ENCODE measurements at places on chromosomes 6 and 20.

DNA sequence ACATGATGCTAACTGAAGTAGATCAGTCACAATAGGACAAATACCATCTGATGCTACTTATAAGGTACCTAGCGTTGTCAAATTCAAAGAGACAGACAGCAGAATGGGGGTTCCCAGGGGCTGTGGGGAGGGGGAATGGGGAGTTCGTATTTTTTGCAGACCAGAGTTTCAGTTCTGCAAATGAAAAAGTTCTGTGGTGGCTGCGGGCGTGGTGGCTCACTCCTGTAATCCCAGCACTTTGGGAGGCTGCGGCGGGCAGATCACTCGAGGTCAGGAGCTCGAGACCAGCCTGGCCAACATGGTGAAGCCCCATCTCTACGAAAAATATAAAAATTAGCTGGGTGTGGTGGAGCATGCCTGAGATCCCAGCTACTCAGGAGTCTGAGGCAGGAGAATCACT is 68.1 kb downstream of the SLC22A23 start:
- DNase-seq = no peak

GRCh38 chr20:57148263-57148662 is 118.2 kb downstream of the BMP7 start:
- DNase-seq = no peak

- DNase-seq = no peak
These were observed 239.7 kb upstream of the GMDS start for GRCh38 chr6:2485116-2485515.

- no peak for DNase-seq
These were observed 85.3 kb upstream of the LY86 start for GRCh38 chr6:6503191-6503590.

DNA sequence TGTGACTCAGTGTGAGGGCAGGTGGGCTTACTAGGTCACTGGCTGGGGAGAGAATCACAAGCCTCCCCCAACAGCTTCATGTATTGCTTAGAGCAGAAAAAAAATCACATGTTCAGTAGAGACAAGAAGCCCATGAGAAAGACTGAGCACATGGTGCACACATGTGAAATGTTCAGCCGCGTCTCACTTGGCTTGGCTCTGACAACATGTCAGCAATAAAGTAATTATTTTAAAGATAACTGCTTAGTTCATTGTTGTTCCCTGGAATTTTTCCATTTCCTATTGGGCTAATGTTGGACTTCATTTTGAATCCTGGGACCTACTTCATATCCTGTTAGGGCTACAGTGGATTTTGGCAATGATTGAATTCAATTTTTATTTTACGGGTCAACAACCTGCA is 222.6 kb downstream of the C6orf118 start:
- no peak for DNase-seq

- no peak for DNase-seq
These were observed 81.7 kb upstream of the FRMD1 start for GRCh38 chr6:168160506-168161370.

DNA sequence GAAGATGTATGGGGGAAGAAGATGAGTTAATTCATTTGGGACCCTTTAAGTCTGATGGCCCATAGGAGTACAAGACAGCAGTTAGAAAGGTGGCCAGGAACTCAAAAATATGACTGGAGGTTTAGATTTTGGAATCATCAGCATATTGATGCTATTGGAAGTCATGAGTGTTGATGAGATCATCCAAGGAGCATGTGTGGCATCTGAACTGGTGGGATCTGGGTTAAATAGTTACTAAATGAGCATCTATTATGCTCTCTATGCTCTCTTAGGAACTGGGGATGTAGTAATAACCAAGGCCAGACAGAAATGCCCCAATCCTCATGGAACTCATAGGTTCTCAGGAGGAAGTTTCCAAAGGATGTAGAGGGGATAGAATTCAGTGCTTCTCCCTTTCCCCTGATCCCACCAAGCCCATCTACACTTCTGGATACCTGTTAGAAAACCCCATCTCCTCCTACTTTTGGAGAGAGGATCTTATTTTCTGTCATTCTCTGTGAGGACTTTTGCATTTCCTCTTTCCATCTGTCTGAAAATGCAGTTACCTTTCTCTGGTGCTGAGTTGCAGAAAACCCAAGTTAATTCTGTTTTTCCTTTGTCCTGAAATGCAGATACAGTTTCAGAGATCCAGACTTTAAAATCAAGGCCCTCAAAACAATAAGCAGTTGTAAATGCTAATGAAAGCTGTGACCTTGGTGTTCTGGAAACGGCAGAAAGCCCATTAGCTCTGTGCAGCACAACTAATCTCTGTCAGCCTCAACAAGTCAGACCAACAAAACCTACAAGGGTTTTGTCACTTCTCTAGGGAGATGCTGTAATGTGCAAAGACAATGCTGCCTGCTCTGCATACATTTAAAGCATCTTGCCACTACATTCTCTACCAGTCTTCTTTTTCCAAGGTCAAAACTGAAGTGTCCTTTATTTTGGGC is 65.8 kb downstream of the TBC1D7 start:
- no peak for DNase-seq

- no peak for DNase-seq
These were observed 148.5 kb downstream of the FOXC1 start for GRCh38 chr6:1758076-1758679.

- DNase-seq = no peak
These were observed 3.1 kb downstream of the FAM210B start for GRCh38 chr20:56361900-56362299.

- no peak for DNase-seq
These were observed 768.8 kb upstream of the SLC35B3 start for GRCh38 chr6:9204171-9204570.

DNA sequence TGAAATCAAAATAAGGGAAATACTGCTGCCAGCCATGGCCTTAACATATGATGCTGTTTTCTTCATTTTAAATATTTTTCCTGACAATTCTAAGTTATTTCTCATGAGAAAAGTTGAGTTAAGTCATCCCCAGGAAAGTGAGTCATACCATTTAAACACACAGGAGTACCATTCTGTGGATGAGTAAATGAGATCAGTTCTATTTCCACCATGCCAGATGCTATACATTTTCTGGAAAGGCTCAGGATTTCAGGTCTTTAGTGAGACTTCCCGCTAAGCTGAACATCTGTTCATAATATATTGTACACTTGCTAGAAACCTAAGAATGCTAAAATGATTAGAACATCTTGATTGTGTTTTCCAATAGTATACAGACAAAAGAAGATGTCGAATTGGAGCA is 256.2 kb upstream of the MANEA start:
- no peak for DNase-seq

DNA sequence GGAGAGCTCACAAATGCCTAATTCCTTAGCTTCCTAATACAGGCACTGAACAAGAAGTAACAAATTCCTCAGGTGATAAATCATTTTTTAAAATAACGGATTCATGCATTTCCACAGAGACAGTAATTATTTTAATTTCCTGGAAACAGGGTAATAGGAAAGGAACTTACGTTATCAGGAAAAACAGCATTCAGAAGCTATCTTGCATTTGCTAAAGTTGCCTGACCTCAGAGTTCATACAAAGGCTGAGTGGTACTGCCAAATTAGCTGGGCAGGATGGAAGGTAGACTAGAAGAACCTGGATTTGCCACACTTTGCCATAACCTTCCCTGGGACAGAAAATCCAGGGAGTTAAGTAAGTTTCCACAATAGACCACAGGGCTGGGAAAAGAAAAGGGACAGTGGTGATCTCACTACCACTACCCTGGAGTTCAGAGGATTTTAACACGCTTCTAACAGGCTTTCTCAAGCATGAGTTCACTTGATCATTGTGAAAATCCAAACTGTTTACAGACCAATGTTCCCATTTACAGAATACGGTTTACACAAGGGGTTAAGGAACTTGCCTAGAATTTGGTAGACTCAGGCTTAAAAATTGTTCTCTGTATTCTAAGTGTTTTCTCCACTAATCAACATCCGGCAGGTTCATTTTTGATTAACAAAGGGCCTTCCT is 57.0 kb downstream of the KIF13A start:
- DNase-seq = no peak

- DNase-seq = no peak
These were observed 48.9 kb upstream of the ENPP5 start for GRCh38 chr6:46219661-46220060.

DNA sequence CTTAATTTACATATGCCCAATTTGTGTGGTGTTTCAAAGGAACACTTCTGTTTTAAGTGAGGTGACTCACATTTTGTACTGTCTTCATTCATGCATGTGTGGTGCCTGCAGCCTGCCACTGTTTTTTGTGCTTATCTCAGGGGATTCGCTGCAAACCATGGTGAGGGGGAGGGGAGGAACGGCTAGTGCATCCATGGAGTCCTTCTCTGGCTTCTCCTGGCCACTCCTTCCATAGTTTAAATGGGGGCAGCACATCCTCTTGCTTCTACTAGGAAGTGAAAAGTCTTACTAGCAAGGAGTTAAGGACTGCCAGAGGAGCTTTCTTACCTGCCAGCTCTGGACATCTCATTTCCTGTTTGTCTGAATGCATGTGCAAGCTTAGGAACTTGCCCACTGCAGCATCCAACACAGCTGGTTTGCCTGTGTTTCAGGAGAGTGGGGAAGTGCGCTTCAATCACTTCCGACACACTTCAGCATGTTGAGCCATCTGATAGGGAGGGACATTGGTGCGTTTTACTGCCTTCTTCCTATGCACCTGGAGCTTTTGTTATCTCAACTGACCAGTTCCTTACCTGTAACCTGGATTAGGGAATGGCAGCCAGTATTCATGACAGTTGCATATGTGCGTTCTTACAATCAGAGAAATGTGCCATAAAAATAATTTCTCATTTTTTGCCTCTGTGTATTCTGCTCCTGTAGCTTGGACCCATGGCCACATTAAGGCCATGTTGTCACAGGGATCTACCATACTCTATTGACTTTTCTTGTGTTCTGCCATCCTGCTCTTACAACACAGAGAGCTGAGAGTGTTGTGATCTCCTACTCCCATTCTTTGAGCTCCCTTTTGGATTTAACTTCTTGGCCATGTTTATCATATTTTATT is 211.3 kb downstream of the ARID1B start:
- no peak for DNase-seq

DNA sequence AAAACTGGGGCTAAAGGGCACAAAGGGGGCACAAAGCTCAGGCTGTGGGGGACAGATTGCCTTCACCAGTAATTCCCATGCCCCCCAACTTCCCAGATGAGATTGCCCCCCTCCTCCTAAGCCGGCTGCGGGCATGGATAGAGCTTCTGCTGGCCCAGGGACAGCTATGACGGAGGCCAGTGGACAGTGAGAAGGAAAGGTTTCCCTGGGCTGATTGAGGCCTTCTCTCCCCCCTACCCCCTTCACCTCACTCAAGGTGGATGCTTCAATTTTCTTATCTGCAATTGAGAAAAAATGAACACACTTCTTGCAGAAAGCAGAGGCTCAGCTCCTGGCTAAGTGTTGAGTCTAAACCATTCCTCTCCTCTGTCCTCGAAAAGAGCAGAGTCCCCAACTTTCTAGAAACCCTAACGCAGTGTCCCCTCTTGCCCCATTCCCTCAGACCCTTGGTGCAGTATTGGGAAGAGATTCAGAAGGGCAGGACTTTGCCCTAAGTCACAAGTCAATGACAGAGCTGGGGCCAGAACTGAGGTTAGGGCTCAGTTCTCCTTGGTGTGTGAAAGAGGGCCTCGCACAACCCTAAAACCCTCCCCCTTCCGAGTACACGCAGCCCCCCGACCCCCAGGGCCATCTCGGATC is 808 bp downstream of the SDC4 start:
- DNase-seq = no peak

DNA sequence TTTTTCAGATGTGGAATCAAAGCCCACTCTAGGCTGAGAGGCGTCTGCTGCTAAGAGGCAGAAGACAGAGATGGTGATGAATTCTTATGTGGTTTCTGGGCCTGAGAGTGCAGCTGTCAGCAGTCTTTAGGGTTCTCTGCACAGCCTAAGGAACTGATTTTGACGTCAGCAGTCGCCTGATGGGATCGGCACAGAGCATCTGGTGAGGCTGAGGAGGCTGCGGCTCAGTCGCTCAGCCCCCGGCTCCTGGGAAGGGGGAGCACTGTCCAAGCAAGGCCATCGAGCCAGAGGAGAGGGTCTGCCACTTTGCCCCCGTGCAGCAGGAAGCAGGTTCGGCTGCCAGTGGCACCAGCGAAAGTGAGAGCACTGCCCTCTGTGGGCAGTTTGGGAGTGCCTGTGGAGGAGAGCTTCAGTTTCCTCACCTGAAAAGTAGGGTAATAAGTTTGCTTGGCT is 92.5 kb downstream of the TCP11 start:
- no peak for DNase-seq

GRCh38 chr20:51497542-51498467 is 44.7 kb downstream of the NFATC2 start:
- DNase-seq = peak; percentile 37

- no peak for DNase-seq
These were observed 15.1 kb downstream of the RNF217 start for GRCh38 chr6:124977067-124977908.

- DNase-seq = no peak
These were observed 169.3 kb upstream of the RIN2 start for GRCh38 chr20:19588732-19589131.

GRCh38 chr6:105988812-105989577 is 97.1 kb upstream of the PRDM1 start:
- DNase-seq = no peak

- no peak for DNase-seq
These were observed 349.6 kb downstream of the PKHD1 start for GRCh38 chr6:51737580-51738360.

DNA sequence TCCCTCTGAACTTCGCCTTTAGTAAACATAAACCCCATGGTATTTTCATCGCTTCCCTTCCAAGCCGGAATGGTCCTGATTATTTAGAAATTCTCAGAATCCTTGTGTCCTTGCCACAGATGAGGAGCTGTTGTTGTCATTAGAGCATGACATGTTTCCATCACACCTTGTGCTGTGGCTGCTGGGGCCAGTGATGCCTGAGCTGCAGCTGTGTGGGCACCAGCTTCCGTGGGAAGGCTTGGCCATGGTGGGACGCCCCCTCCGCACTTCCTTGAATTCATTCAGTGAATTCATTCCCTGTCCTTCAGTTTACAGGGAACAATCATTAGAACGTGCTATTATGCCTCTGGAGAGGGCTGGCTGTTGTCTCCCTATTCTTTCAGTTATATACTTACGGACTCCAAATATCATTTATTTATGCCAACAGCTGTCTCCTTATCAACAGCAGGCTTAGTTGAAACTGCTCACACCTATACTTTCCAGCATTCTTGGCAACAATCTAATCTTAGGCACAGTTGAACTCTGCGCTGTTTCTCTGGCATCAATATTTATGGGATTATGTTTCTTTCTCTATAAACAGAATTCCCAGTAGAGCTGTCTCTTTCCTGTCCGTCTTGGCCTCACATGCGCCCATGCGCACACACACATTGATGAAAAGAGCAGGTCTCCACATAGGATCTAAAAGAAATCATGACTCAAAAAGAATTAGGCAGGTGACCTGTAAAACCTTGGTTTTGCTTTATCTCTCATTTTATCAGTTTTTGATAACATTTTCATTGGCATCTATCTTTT is 9.0 kb downstream of the ADGRF1 start:
- DNase-seq = no peak

GRCh38 chr6:165653196-165653595 is 9.8 kb downstream of the PDE10A start:
- no peak for DNase-seq

- DNase-seq = no peak
These were observed 5.0 kb downstream of the VSX1 start for GRCh38 chr20:25076731-25077609.
